ENCODE measurements at places on chromosomes 16 and 17. TPM values are rescaled to one million over a fixed set of nuclear protein-coding genes. Genes with fewer than 3 reads are reported as not detected.
A peak's percentile ranks its signal among the peaks of the same experiment; 100 is the strongest.

GRCh38 chr16:4673387-4674046, 19.8 kb upstream of the NUDT16L1 start:
- DNase-seq = no peak
- H3K27me3 ChIP-seq = no peaks in the 10 kb centered on the region
- H3K4me1 ChIP-seq = peaks cover 25% of the 10 kb centered on the region
- H3K36me3 ChIP-seq = peaks cover 21% of the 10 kb centered on the region

DNA sequence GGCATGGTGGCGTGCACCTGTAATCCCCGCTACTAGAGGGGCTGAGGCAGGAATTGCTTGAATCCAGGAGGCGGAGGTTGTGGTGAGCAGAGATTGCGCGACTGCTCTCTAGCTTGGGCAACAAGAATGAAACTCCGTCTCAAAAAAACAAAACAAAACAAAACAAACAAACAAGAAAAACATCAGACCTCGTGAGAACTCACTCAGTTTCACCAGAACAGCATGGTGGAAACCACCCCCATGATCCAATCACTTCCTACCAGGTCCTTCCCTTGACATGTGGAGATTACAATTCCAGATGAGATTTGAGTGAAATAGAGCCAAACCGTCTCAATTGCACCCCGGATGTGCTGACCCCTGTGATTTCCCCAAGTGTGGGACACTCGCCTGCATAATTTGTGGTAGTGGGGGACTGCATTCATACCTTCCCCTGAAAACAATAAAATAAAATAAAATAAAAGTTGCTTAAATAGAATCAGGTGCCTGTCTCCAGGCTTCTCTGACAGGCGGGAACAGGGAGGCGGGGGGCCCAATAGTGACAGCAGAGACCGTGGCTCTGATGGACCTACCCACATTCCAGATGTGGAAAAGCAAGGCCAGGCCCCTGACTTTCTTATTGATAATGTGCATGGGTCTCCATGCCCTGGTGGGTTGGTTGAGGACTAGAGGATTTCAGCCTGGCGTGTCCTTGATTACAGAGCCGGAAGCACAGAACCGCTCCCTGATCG, 13.1 kb downstream of the ZSCAN10 start:
- peak overlapping the region; percentile 37 for H3K27ac ChIP-seq
- H3K27me3 ChIP-seq = no peaks in the 10 kb centered on the region
- H3K4me1 ChIP-seq = peaks cover 26% of the 10 kb centered on the region
- no peaks in the 10 kb centered on the region for H3K36me3 ChIP-seq

DNA sequence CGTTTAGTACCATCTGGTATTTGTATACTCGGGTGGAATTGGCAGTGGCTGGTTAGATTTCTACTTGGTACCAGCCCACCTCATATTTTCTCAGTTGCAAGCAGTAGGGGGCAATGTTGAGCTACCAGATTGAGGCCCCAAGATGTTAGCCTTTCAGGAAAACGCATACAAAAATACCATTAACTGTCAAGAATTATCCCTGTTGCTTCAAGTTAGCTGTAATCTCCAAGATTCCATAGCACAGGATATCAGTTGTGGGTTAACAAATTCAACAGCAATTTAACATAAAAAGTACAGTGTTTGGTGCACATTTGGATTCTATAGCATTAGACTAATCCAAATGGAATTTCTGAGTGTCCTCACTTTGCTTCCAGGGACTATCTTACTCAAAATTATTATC, 188.2 kb downstream of the FTO start:
- no peak overlapping the region for H3K4me3 ChIP-seq
- no peak overlapping the region for H3K27ac ChIP-seq
- H3K36me3 ChIP-seq = peaks cover 18% of the 10 kb centered on the region
- DNase-seq = no peak

DNA sequence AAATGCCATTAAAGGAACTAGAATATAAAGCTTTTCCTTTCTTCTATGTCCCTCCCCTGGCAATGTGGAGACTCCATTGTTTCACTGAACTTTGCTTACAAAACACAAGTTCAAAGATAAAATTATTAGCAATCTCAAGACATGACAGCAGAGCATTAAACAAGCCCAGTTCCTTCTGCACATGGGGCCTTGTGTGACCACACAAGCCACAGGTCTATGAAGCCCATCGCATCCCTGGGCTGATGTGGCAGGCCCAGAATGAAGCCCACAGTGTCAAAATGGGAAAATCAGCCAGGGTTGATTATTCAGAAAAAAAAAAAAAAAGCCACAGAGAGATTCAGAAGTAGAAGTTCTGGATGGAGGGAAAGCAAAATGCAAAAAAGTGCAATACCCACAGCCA, 12.9 kb upstream of the SLC39A11 start:
- no peak overlapping the region for H3K27ac ChIP-seq
- no peaks in the 10 kb centered on the region for H3K27me3 ChIP-seq
- DNase-seq = no peak
- no peaks in the 10 kb centered on the region for H3K4me1 ChIP-seq
- H3K4me3 ChIP-seq = no peak overlapping the region

DNA sequence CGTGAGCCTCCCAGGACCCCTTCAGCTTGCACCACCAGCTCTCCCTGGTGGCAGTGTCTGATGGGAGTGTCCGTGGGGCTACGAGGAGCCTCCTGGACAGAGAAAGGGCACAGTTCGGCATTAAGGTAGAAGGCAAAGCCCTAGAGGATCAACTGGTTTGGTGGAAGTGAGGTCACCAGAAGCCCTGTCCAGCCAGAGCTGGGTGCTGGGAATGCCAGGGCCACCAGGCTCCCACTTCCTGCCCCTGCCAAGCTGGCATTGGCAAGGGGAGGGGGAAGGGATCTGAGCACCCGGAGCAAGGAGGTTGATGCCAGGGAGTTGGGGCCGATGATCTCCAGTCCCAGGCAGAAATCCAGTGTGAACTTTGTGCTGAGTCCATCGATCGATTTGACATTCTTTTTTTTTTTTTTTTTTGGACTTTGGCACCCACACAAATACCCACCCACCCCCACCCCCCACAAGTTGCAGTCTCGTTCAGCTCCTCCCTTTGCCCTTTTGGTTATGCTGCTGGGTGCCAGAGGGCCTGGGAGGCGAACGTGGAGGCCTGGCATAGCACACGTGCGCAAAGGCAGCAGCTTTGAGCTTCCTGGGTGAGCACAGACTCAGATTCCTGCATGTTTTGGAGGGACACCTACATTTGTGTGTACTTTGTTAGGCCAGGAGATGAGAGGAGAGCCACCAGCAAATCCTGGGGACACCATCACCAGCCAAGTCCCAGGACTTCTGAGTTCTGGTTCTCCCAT, 2.1 kb downstream of the NHERF1 start:
- no peaks in the 10 kb centered on the region for H3K27me3 ChIP-seq
- peaks cover 11% of the 10 kb centered on the region for H3K36me3 ChIP-seq
- H3K27ac ChIP-seq = peak overlapping the region; percentile 76
- H3K4me3 ChIP-seq = peak overlapping the region; percentile 86

DNA sequence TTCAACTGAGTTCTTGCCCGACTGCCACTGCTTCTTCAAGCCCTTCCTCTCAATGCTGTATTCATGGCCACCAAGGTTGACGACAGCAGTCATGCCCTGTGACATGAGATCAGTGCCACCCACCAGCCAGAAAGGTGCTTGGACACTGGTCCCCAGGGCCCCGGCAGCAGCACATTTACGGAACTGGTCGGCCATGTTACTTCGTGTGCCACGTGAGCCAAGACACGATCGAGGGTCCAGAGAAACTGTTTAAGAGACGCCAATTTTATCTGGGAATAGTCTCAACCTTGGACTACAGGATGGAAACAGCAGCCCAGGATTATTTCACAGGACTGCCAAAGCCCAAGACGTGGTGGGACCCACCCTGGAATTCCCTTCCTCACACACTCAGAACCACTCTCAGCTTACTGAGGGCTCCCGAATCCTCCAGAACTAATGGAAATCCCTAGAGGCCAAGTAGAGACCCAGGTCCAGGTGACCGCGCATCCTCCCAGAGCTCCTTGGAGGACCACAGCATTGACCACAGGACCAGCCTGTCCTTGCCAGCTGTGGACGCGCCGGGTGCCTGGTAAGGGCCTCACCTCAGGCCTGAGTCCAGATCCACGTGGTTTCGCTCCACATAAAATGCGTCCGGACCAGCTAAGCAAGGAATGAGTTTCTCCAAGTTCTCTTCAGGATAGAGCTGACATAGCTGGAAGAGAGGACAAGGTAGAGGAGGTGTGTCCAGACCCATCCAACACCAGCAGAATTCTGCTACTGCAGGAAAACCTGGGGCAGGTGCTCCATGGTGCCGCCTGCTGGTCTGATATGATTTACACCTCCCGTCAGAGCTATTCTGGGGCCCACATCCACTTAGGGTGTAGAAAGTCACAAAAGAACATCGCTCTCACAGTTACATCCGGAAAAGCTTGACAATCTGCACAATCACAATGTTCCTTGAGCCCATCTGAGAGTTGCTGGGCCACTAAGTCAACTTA, 28.2 kb downstream of the MAP1LC3B start:
- H3K27me3 ChIP-seq = no peaks in the 10 kb centered on the region
- H3K27ac ChIP-seq = no peak overlapping the region
- no peak for DNase-seq
- H3K4me1 ChIP-seq = no peaks in the 10 kb centered on the region
- peaks cover 75% of the 10 kb centered on the region for H3K36me3 ChIP-seq
- H3K4me3 ChIP-seq = no peak overlapping the region

GRCh38 chr16:56684256-56684925, 2.1 kb downstream of the MT1X start:
- no peak overlapping the region for H3K4me3 ChIP-seq
- no peak overlapping the region for H3K27ac ChIP-seq
- no peaks in the 10 kb centered on the region for H3K27me3 ChIP-seq
- no peaks in the 10 kb centered on the region for H3K36me3 ChIP-seq
- H3K4me1 ChIP-seq = peaks cover 29% of the 10 kb centered on the region
- no peak for DNase-seq

DNA sequence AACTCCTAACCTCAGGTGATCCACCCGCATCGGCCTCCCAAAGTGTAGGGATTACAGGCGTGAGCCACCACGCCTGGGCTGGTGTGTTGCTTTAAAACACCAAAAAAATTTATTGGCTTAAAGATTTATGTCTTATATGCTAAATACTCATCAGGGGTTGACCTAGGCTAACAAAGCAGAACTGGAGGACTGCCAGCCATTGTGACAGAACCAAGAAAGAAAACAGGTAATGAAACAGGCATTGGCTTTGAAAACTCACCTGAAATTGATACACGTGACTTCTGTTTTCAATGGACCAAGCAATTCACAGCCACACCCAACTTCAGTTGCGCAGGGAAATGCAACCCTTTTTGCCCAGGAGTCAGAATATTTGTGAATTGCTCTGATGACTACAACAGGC, 4.9 kb upstream of the PHAF1 start:
- H3K36me3 ChIP-seq = peaks cover 5% of the 10 kb centered on the region
- peaks cover 8% of the 10 kb centered on the region for H3K4me1 ChIP-seq
- no peak overlapping the region for H3K4me3 ChIP-seq
- no peak for DNase-seq

DNA sequence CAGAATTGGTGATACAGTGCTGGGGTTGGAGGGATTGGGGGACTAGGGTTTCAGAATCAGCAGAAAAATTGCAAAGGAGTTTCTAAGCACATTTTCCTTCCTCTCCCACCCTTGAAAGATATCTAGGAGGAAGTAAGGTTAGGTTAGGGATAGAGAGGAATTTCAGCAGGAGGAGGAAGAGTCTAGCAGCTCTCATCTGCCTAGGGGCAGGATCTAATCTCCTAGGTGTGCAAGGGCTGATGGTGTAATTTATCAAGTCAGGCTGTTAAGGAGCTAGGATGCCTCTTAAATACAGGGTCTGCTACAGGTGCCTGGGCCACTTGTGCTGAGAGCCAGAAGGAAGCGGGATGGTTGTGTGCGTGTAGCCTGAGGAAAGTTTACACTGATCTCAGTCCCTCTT, 1.8 kb upstream of the HNF1B start:
- no peaks in the 10 kb centered on the region for H3K36me3 ChIP-seq
- no peak overlapping the region for H3K4me3 ChIP-seq
- H3K27ac ChIP-seq = no peak overlapping the region
- H3K27me3 ChIP-seq = peaks cover 22% of the 10 kb centered on the region
- DNase-seq = no peak

GRCh38 chr17:56393156-56393555, 200.3 kb upstream of the NOG start:
- no peak overlapping the region for H3K4me3 ChIP-seq
- H3K36me3 ChIP-seq = no peaks in the 10 kb centered on the region
- DNase-seq = no peak
- no peak overlapping the region for H3K27ac ChIP-seq
- H3K4me1 ChIP-seq = no peaks in the 10 kb centered on the region

GRCh38 chr16:60452646-60453045, 1583.6 kb downstream of the CDH8 start:
- no peaks in the 10 kb centered on the region for H3K27me3 ChIP-seq
- DNase-seq = no peak
- no peak overlapping the region for H3K27ac ChIP-seq

DNA sequence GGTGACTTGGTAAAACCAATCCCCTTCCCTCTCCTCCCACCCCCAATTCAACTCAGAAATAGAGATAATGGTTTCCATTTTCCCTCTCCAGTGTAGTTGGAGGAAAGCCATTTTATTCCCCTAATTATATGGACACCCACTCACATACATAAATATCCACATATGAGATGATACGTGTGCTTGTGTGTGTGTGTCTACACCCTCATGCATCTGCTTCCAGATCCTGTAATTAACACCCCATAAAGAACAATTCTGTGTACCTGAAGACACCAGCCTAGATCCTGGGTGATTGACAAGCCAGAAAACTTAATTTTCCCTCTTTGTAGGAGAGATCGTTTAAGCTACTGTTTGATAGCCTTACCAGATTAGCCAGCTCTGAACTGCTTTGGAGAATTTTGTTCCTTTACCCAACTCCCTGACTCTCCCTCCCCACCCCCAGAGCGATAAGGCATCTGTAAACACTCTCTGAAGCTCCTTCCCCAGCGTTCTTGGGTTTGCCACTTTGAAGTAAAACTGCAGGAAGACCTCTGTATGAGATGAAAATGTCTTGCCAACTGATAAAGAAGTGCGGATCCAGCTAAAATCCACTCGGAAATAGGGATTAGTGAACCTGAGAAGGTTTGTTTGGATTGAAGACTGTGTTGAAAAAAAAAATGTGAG, 175.7 kb downstream of the RGS9 start:
- H3K36me3 ChIP-seq = no peaks in the 10 kb centered on the region
- H3K4me1 ChIP-seq = no peaks in the 10 kb centered on the region
- H3K27ac ChIP-seq = no peak overlapping the region
- no peak for DNase-seq
- H3K4me3 ChIP-seq = no peak overlapping the region

KCTD19 gene
- not detected for total RNA-seq

TEDC2 gene
- total RNA-seq = not detected

TEKT1 gene
- total RNA-seq = not detected

KCNH6 gene
- not detected for total RNA-seq

MT4 gene
- total RNA-seq = not detected

TBC1D3K gene
- not detected for total RNA-seq

CHST5 gene
- not detected for total RNA-seq

SLC5A10 gene
- total RNA-seq = not detected

CD300LF gene
- total RNA-seq = 0.52 TPM

OR2C1 gene
- total RNA-seq = not detected

FOXO3B gene
- 4.5 TPM for total RNA-seq

FA2H gene
- total RNA-seq = 1.8 TPM

TBC1D3D gene
- 7.4 TPM for total RNA-seq

CCDC200 gene
- total RNA-seq = not detected

LAT gene
- total RNA-seq = 282 TPM

FBXO39 gene
- total RNA-seq = 0.54 TPM

AOC2 gene
- 2.3 TPM for total RNA-seq

PRDM7 gene
- not detected for total RNA-seq

ANKRD40CL gene
- total RNA-seq = not detected

DCAKD gene
- total RNA-seq = 20.7 TPM

NPIPA5 gene
- total RNA-seq = 7.1 TPM

All from CD4-positive, CD25-positive, alpha-beta regulatory T cell (primary cell).